GM04504 (cell line): ENCODE measurements at places on chromosomes 12 and 14.

DNA sequence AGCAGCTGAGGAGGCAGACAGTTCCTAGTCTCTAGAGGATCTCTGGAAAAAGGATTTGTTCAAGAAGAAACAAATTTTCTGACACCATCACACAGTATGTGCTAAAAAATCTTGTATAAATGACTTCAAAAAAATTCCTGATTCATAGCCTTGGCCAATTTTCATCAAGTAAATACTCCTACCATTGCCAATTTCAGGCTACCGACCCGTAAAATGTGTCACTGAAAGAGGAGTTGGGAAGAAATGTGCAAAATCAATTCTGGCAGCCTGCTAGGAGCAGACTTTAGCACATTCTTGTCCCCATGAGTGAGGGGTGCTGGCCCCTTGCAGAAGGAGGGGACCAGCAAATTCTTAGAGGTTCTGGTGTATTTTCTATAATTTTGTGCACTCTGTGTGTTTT, 109.4 kb downstream of the TMEM30B start:
- no peak for DNase-seq

- no peak for DNase-seq
Observed at GRCh38 chr14:99393059-99393655, 87.5 kb downstream of the SETD3 start.

GRCh38 chr14:74065746-74066575, 18.3 kb downstream of the ALDH6A1 start:
- DNase-seq, result no peak

- no peak for DNase-seq
Observed at GRCh38 chr14:90308561-90308960, 23.2 kb downstream of the NRDE2 start.

DNA sequence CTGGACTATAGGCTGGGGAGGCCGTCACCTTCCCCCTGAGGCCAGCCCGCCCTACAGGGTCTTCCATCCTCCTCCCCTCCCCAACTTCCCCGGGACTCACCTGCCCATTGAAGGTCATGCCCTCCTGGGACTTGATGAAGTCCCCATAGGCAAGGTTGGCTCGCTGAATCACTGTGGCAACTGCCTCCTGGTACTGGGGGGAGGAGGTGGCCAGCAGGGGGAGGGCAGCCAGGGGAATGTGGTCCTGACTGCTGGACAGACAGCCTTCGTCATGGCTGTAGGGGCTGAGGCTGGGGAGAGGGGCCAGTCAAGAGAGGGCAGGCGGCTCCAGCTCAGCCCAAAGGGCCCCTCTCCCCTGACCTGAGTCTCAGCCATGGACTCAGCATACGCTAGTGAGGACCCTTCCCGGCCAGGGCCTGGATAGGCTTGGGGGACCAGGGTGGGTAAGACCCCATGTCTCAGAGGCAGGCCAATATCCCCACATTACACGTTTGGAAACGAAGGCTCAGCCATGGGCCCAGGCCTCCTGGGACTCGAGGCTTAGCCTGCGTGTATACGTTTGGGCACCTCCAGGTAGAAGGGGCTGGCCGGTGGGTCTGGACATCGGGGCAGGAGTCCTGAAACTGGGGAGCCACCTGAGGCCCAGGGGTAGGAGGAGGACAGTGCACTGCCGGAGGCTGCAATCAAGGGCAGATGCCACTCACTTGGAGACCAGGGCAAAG, 16.3 kb downstream of the ARL6IP4 start:
- DNase-seq, result no peak

DNA sequence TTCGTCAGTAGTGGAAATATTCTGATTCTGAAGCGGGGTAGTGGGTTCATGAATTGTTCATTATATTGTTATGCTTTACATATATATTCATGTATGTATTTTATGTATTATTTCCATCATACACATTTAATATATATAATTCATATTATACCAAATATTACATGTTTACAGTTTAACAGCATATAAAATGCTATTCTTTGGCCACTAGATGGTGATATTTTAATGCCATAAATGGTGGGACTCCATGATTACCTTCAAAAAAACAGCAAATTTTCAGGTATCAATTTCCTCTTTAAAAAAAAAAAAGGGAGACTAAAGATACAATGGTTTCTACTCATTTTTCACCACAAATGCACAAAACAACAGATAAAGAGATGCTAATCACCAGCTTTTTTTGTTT, 41.0 kb downstream of the BDKRB1 start:
- DNase-seq, result no peak

DNA sequence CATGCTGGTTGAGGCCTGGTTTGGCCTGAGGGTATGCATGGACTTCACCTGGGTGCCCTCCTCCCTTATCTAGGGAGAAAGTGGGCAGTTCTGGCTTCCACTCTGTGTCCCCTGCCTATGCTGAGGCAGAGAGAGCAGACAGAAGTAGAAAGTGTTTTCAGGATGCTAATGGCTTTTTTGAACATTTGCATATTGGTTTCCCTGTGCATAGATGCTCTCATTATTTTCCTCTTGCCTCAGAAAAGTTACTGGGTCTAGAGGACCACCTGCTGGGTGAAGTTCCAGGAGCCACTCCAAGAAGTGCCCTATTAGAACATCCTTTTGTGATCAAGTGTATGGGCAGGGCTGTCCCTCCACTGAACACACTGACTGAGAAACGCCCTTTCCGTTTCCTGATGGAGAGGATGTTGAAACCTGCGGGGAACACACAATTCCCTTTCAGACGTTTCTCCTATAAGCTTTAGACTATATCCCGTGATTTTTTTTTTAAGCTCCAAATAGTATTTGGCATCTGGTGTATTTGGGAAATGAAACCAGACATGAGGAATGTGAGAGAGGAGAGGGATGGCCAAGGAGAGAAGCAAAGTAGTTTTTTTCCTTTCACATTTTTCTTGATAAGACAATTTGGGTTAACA, 66.6 kb downstream of the DAAM1 start:
- DNase-seq, result no peak

GRCh38 chr14:26855077-26855753, 257.4 kb upstream of the NOVA1 start:
- DNase-seq, result no peak

DNA sequence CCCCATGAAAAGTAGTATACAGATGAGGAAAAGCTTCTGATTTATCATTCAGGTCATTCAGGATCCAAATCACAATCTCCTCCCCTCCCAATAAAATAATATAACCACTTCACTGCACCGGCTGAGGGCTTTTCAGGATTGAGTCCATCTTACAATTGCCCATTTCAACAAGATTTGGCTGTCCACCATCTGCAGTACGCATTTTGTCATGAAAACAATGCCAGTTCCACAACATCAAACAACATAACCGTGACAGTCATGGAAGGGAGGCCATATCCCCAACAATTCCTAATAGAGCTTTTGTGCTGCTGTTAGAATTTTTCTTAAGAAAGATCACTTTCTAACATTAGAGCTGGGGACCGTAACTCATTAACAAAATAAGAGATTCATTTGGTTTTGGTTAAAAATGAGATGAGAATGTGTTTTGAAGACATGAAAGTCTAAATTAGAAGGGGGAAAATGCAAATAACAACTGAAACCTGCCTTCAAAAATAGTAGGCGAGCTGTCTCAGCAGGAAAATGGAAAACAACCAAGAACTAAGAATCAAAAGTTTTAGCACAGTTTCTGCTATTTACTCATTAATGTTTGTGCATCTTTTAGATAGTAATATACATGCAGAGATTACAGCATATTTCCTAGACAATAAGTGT, 38.3 kb upstream of the TMTC2 start:
- no peak for DNase-seq

DNA sequence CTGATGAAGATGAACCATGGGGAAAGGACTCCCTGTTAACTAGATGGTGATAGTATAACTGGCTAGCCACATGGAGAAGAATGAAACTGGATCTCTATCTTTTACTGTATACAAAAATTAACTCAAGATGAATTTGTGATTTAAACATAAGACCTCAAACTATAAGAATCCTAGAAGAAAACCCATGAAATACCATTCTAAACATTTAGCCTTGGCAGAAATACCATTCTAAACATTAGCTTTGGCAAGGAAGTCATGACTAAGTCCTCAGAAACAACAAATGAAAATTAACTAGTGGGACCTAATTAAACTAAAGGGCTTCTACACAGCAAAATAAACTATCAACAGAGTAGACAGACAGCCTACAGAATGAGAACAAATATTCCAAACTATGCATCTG, 28.4 kb upstream of the NOVA1 start:
- no peak for DNase-seq

DNA sequence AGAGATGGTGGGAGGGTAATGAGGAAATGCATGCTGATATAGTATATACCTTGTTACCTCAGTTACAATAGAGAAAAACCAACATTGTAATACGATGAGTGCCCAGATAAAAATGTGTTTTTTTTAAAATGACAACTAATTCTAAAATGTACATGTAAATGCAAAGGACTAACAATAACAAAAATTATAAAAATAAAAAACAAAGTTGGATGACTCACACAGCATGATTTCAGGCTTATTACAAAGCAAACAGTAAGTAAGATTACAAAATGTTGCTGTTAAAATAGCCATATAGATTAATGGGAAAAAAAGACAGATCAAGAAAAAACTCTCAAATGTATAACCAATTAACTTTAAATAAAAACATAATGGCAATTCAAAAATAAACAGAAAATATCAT, 1099.4 kb downstream of the FSCB start:
- DNase-seq, result no peak

DNA sequence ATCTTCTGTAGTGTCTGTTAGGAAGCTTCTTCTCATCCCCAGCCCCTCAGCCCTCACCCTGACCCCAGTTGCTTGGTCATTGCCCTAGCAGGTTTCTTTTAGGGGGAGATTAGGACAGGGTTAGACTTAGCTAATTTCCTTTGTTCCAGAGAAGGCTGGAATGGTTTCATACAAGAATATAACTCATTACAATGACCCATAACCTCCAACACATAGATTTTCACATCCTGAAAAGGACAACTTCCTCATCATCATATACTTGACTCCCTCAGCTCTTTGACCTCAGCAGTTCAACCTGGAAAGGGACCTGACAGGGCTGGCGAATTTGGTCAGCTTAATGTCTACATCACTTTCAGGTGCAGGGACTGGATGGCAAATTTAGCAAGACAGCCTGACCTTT, 8.0 kb upstream of the BHLHE41 start:
- DNase-seq, result no peak

DNA sequence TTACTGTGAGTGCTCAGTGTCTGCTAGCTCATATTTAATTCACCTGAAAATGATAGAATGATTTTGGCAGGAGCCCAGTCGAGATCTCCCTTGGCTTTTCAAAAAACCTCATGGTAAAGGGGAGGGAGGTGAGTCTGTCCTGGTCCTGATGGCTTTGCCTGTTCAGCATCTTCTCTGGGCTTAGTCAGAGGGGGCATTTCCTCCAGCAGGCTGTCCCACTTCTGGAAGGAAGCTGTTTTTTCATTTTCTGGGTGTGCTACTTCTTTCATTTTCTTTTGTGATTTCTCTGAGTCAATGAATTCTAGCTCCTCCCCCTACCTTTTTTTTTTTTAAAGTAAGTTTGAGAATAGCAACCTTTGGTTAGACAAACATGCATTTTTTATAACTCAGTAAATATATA, 58.8 kb downstream of the TMX1 start:
- no peak for DNase-seq

DNA sequence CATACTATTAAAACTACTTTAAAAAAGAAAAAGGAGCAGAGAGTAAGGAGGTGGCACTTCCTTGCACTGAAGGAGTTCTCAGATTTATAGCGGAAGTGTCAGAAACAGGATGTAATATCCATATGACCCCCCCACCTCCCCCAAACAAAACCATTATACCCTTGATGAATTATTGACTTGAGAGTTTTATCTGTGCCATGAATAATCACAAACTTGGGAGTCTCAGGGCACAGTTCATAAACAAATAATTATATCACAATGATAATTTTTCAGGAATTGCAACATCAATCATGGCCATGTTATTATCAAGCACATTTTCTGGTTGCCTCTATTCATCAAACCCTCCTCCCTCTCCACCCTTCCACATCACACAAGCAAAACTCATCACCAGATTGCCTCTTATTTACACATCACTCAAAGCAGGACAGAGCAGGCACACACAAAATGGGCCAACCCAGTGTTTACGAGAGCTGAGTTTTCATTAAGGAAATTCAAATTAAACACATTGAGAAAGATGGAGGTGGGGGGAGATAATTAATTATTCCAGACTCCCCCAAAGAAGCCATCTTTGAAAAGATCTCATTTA, 141.4 kb downstream of the EGLN3 start:
- no peak for DNase-seq

GRCh38 chr14:78746086-78746595, 576.0 kb downstream of the NRXN3 start:
- no peak for DNase-seq

GRCh38 chr12:90013409-90013808, 304.8 kb upstream of the ATP2B1 start:
- DNase-seq, result no peak

DNA sequence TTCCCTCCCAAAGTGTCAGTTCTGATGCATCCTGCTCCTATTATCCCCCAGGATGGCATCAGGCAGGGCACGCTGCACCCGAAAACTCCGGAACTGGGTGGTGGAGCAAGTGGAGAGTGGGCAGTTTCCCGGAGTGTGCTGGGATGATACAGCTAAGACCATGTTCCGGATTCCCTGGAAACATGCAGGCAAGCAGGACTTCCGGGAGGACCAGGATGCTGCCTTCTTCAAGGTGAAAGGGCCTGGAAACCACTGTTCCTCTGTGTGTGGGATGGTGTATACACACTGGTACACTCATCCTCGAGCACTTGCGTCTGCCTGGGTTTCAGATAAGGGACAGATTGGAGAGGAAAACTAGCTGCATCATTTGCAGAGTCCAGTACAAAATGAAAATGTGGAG, 1.0 kb downstream of the IRF9 start:
- DNase-seq, result no peak

- peak; percentile 28 for DNase-seq
Observed at GRCh38 chr12:80763874-80764273, 47.2 kb downstream of the MYF5 start.

- DNase-seq, result no peak
Observed at GRCh38 chr14:101078170-101078891, 174.8 kb upstream of the RTL1 start.

GRCh38 chr14:34983786-34984185, 994 bp downstream of the SRP54 start:
- DNase-seq, result no peak

DNA sequence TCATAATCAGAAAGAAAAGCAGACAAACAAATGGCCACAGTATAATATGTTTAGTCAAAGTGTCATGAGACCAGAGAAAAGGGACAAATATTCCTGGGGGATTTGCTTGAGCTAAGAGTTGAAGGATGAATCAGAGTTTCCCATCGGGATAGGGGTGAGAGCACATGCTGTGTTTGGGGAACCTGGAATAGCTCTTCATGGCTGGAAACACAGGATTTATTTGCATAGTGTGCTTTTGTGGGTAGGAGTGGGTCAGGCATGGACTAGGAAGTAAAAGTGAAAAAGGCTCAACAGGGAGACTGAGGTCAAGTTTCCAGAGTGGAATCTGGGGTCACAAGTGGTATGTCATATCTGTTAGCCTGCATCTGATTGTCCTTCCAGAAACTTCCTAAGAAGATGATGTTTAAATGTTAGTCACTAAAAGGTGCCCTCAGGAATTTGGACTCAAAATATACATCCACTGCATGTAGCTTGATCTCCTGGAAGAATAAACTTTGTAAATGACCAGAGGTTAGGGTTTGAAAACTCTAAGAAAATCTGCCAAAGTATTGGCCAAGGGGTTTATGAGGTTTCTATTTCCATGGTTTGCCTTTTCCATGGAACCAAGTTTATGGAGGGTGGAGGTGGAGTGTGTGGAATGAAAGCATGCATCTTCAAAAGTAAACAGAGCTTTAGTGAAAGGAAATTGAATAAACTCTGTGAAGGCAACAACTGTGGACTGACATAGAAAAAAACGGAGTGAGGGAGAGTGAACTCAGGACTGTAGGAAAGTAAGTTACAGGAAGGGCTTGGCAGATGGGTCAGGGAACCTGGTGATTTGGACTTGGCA, 344.6 kb downstream of the C12orf75 start:
- DNase-seq, result no peak
